ENCODE measurements at places on chromosomes 5 and 9.
A peak's percentile ranks its signal among the peaks of the same experiment; 100 is the strongest.

- DNase-seq = no peak
Measured at GRCh38 chr5:145718956-145719355, 116.2 kb downstream of the PRELID2 start.

GRCh38 chr5:168219515-168220410 lies 71.7 kb upstream of the WWC1 start:
- DNase-seq = peak; percentile 52

DNA sequence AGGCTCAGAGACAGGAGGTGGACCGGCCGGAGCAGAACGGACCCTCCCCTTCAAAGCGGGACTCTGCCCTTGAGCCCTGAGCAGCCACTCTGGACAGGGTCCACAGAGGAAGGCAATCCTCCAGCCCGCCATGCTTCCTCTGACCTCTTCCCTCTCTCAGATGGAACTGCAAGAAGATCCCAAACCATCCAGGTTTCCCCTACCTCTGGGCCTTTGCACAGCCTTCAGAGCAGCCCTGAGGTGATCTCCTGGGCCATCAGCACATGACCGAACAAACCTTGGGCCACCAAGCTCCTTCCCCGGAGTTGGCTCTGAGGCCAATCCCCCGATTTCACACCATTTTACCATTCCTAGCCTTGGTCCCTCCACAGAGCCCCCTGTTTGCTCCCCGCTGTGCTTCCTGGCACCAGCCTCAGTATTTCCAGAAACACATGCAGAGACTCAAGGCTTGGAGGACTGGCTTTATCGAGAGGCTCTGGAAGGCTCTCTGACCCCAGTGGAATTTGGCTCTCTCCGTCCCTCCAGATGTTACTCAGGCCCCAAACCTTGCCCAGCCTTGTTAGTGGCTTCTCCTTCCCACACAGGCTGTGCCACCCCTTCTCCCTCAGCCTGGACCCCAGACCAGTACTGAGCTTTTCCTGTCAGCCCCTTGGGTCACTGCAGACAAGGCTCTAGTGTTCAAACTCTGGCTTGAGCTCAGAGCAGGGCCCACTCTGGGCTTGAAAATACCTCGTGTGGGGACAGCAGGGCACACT lies 48.6 kb upstream of the KCNMB1 start:
- no peak for DNase-seq

GRCh38 chr9:113319054-113319453 lies 15.9 kb upstream of the RNF183 start:
- DNase-seq = no peak

- DNase-seq = no peak
Measured at GRCh38 chr5:10987276-10987924, 226.4 kb upstream of the DAP start.

Measured in AG09309 (cell line).